Uterus (tissue), 4 donors: ENCODE measurements at places on chromosomes 4 and X. TPM values are rescaled to one million over a fixed set of nuclear protein-coding genes. Genes with fewer than 3 reads are reported as not detected.

The FAT1 gene
- total RNA-seq = 245 TPM

DNA sequence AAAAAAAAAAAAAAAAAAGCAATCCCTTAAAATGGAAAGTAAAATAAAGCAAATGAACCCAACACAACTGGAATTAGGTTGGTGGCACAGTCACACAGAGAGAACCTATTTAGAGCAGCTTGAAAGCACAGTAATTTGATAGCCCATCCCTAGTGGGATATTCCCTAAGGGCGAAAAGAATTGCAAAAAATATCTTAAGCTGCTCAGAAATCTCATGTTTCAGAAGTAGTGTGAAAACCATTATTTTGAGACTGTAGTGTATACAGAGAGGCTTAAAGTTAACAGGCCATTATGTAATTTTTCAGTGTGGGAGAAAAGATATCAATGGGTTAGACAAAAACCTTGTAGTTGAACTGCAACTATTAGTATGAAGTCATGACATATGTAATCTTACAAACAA lies 40.0 kb upstream of the DHX15 start:
- no peaks in the 10 kb centered on the region for H3K4me1 ChIP-seq
- H3K36me3 ChIP-seq = no peaks in the 10 kb centered on the region
- DNase-seq = no peak
- H3K4me3 ChIP-seq = no peak overlapping the region

DNA sequence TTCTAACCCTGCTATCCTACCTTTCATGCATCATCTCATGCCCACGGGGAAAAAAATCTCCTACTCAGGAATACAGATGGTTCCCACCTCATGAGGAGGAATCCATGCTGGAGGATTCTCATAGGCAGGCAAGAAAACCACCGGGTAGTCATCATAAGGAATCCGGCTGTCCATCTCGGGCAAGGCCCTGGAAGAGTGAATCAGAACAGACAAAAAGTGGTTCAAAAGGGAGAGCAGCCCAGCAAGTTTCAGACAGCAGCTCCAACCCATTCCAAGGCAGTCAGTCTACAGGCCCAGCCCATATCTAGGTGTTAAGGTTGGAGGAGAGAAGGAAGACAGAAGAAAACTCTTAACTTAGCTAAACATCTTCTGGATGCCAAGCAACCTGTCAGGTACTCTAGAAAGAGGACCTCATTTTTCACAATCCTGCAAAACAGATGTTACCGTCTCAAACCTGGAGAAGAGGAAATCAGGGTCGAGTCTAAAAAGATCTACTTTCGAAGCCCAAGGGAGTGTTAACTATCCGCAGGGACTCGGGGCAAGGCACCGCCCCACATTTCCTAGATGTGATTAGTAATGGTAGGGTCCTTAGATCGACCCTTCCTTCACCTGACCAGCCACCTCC lies 447 bp downstream of the PDZD11 start:
- DNase-seq = no peak

DNA sequence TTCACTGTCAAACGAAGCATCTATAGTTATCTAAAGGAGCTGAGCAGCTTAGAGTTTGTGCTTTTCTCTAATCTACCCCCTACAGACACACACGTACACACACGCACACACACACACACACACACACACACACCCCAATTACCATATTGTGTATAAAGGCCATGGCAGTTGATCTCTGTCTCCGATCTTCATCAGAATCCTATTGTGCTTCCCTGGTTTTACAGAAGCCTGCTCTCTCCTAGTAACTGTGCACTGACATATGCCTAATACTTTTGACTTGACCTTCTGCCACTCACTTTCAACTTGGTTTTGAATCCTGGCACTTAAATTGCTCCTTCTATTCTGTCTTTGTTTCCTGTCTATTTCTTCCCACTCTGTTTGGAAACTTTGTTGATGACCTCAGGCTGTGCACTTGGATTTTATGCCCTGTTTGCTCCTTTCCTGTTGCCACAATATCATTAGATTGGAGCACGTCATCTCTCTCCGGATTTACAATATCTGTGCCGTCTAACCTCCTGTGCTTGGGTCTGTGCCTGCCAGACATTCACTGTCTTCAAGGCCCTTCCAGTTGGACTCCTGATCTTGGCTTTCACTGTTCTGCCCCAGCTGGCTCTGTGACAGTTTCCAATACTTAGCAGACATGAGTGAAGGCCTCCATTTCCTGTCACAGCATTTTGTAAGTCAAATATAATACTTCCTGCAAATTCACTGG lies 928.1 kb downstream of the FAT4 start:
- no peaks in the 10 kb centered on the region for H3K4me1 ChIP-seq
- H3K27me3 ChIP-seq = no peaks in the 10 kb centered on the region
- H3K27ac ChIP-seq = no peak overlapping the region
- no peaks in the 10 kb centered on the region for H3K36me3 ChIP-seq
- H3K4me3 ChIP-seq = no peak overlapping the region
- no peak for DNase-seq

The DRP2 gene
- 0.29 TPM for total RNA-seq

The NAP1L5 gene
- 3.8 TPM for total RNA-seq

GRCh38 chr4:29762151-29762550 lies 958.0 kb upstream of the PCDH7 start:
- H3K4me3 ChIP-seq = no peak overlapping the region
- no peak overlapping the region for H3K27ac ChIP-seq
- DNase-seq = no peak
- H3K4me1 ChIP-seq = no peaks in the 10 kb centered on the region

GRCh38 chrX:150544222-150544787 lies 24.1 kb upstream of the MTM1 start:
- H3K36me3 ChIP-seq = no peaks in the 10 kb centered on the region
- no peaks in the 10 kb centered on the region for H3K27me3 ChIP-seq
- H3K4me1 ChIP-seq = no peaks in the 10 kb centered on the region
- no peak overlapping the region for H3K27ac ChIP-seq
- no peak overlapping the region for H3K4me3 ChIP-seq
